Stimulated activated CD4-positive, alpha-beta T cell treated with anti-CD3 and anti-CD28 coated beads, Interleukin-15, amount 100 ng/mL, for 24 hours (primary cell): ENCODE measurements at places on chromosomes 5 and 9.

DNA sequence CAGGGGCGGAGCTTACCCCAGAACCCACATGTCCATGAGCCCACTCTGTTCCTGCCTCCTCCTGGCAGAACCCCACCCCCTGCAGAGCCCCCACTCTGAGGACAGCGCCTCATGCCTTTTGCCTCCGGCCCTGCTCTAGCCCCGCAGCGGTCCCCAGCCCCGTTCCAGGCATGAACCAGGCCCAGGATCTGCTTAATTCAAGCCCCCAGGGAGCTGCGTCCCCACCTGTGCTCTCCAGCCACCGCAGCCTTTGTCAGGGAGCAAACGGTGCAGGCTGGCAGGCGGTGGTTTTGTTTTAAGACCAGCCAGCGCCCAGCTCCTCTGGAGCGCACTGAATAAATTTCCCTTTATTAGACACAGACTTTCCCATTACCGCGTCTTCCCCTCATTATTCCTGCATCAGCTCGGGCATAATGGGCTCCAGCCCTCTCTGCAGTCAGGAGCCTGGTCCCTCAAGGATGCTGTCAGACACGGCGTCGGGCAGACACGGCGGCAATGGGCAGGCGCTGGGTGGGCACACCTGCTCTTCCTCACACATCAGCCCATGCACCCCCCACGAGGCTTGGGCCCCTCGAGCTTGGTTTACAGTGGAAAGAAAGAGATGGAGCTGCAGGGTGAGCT lies 137.6 kb downstream of the OLFM1 start:
- DNase-seq: no peak

GRCh38 chr5:160133071-160133917 lies 14.0 kb upstream of the PWWP2A start:
- DNase-seq: peak; percentile 3

DNA sequence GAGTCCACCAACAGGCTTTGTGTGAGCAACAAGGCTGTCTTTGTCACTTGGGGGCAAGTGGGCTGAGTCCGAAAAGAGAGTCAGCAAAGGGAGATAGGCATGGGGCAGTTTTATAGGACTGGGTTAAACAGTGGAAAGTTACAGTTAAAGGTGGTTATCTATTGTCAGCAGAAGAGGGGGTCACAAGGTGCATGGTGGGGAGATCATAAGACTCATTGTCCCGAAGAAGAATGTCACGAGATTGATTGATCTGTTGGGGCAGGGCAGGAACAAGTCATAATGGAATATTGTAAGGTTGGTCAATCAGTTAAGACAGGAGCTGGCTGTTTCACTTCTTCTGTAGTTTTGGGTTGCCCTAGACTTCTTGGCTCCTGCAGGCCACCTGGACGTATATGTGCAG lies 7.6 kb upstream of the HMGCS1 start:
- no peak for DNase-seq

- DNase-seq: no peak
These were observed 94.9 kb downstream of the HTR4 start for GRCh38 chr5:148559461-148559860.

- DNase-seq: peak; percentile 6
These were observed 117.2 kb upstream of the TBCA start for GRCh38 chr5:77893225-77893860.

DNA sequence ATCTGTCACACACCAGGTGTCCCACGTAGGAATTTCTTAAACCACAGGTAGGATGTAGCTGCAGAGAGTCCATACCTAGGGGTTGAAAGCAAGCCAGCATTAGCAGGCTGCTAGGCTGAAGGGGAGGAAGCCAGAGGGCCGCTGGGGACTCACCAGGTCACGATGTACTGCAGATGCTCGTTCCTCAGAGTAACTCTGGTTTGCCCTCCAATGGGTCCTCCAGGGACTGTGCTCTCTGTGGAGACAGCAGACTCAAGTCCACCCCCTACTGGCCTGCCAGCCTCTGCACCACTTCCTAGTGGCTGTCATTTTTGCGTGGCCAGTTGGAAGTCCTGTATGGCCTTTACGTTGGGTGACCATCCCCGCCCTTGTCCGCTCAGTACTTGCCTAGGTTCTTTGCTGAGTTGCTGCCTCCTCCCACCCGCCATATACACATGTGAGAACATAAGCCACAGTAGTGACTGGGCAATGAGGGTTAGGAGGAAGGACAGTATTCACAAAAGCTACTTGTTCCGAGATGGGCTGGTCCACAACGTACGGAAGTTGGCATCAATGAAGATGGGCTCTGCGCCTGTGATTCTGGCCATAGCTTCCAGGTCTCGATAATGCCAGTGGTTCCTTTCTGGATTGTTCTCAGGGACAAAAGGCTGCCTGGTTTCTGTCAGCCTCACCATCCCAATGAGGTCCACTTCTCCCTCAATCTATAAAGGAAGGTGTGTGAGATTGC lies 4.1 kb downstream of the RPL7A start:
- peak; percentile 68 for DNase-seq

- peak; percentile 46 for DNase-seq
These were observed at the start of gene HSDL2 for GRCh38 chr9:112380102-112380824. Gene HSDL2, plus strand, starts transcription at chr9:112380108. Its CDS starts 56 bp downstream, at chr9:112380164.

DNA sequence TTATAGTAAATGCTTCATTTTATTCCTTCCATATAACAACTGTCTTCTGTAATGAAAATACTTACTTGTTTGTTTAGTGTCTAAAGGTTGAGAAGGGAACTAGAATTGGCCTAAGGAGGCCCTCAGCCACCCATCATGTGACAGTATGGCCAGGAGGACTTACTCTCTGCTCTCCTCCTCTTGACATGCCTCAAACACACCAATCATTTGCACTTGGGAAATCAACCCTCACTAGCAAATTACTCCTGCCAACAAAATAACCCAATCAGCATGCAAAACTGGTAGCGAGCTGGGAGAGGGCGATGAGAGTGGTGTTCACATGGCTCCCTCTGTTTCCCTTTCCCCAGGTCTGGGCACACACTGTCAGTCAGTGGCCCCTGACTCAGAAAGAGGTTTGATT lies 58.6 kb upstream of the MEF2C start:
- no peak for DNase-seq

DNA sequence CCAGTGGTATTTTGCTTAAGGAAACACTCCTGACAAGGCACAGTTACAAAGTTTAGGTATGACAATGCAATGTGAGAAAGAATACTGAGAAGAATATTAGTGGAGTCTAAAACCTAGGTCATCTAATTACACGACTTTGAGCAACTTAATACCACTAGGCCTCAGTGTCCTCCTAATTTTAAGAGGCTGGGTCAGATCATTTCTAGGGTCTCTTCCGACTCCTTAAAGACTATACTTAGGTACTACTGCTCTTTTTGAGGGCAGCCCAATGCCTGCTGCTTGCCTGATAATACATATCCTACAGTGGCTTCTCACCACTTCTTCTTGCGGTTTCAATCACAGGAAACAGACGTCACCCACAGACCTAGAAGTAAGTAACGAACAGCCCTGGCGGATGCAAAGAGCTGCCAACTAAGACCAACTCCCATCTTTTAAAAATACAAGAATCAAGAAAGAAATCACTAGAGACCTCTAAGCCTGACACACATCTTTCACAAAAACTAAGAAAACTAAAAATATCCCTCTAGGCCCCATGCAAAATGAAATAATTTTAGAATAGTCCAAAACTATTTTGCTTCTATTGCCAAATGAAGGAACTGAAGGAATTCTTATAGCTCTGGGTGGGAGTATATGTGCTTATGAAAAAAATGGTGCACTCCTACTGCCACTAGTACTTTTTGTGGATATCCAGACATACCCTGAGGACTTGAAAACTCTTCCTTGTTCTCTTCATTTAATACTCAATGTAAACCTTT lies 13.1 kb downstream of the DIAPH1 start:
- peak; percentile 71 for DNase-seq

DNA sequence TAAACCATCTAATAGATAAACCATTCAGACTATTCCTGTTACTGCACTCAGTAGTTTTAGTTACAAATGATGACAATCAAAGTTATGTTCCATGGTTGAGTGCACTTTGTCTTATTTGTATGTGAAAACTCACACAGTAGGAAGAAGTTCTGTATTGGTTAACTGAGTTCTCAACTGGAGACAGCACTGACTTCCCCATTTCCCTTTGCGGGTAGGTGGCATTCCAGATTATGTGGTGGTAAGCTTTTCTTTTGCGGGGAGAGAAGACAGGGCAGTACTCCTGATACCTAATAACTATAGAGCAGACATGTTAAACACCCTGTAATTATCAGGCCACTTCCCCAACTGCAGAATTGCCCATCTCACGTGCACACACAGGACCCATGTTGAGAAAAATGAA lies 24.4 kb downstream of the TARS1 start:
- no peak for DNase-seq

- no peak for DNase-seq
These were observed 169.1 kb downstream of the DMRT2 start for GRCh38 chr9:1219284-1219683.
